ENCODE measurements at places on chromosomes 2 and 18. TPM values are rescaled to one million over a fixed set of nuclear protein-coding genes. Genes with fewer than 3 reads are reported as not detected.

SPATA3 gene
- not detected for total RNA-seq

ACP1 gene
- total RNA-seq: 72.7 TPM

RTKN gene
- 10.4 TPM for total RNA-seq

UBE2F gene
- 48.9 TPM for total RNA-seq

ACTG2 gene
- total RNA-seq: 0.60 TPM

GREB1L gene
- total RNA-seq: 0.72 TPM

SMYD1 gene
- total RNA-seq: not detected

BMP10 gene
- not detected for total RNA-seq

SRD5A2 gene
- total RNA-seq: not detected

TUBA3D gene
- not detected for total RNA-seq

G6PC2 gene
- total RNA-seq: not detected

RGPD8 gene
- total RNA-seq: 11.1 TPM

TMEM163 gene
- total RNA-seq: 2.4 TPM

SERPINB10 gene
- 0.79 TPM for total RNA-seq

PLCD4 gene
- total RNA-seq: 0.86 TPM

ZNF638 gene
- total RNA-seq: 128 TPM

DNAH6 gene
- 0.40 TPM for total RNA-seq

INHA gene
- not detected for total RNA-seq

LTBP1 gene
- 28.0 TPM for total RNA-seq

GPAT2 gene
- 3.7 TPM for total RNA-seq

RAX gene
- total RNA-seq: not detected

ACAA2 gene
- 28.0 TPM for total RNA-seq

CIB4 gene
- total RNA-seq: not detected

ADD2 gene
- total RNA-seq: 3.8 TPM

MALL gene
- total RNA-seq: 14.2 TPM

IL1B gene
- 16.1 TPM for total RNA-seq

PIEZO2 gene
- total RNA-seq: 9.8 TPM

SP5 gene
- total RNA-seq: not detected

MCEE gene
- 14.2 TPM for total RNA-seq

KCNK3 gene
- total RNA-seq: 3.1 TPM

CRYGD gene
- total RNA-seq: not detected

TCF23 gene
- 2.5 TPM for total RNA-seq

CD8B gene
- 17.6 TPM for total RNA-seq

NXPH2 gene
- total RNA-seq: not detected

PPP1CB gene
- 225 TPM for total RNA-seq

KIAA2012 gene
- total RNA-seq: not detected

GAREM1 gene
- 6.9 TPM for total RNA-seq

TAF4B gene
- total RNA-seq: 10.7 TPM

SCYGR4 gene
- total RNA-seq: not detected

SNORC gene
- total RNA-seq: 1.6 TPM

POMC gene
- total RNA-seq: 3.2 TPM

E2F6 gene
- 13.6 TPM for total RNA-seq

CD8B2 gene
- 0.27 TPM for total RNA-seq

SLC19A3 gene
- 0.19 TPM for total RNA-seq

MC5R gene
- not detected for total RNA-seq

EGR4 gene
- total RNA-seq: not detected

SPEG gene
- 4.5 TPM for total RNA-seq

FAM161A gene
- total RNA-seq: 1.6 TPM

FAM237A gene
- not detected for total RNA-seq

STPG4 gene
- 2.2 TPM for total RNA-seq

TGFA gene
- total RNA-seq: 18.3 TPM

IL36A gene
- total RNA-seq: not detected

C2orf15 gene
- total RNA-seq: 1.5 TPM

FSIP2 gene
- total RNA-seq: 0.93 TPM

NYAP2 gene
- 0.11 TPM for total RNA-seq

ELOA2 gene
- total RNA-seq: not detected

GPR35 gene
- 15.1 TPM for total RNA-seq

Data from spleen (tissue), 13 donors.